ENCODE measurements at places on chromosomes 7 and 10. TPM values are rescaled to one million over a fixed set of nuclear protein-coding genes. Genes with fewer than 3 reads are reported as not detected.
A peak's percentile ranks its signal among the peaks of the same experiment; 100 is the strongest.

- DNase-seq = no peak
These were observed 88.6 kb upstream of the PFKP start for GRCh38 chr10:2978574-2979273.

DNA sequence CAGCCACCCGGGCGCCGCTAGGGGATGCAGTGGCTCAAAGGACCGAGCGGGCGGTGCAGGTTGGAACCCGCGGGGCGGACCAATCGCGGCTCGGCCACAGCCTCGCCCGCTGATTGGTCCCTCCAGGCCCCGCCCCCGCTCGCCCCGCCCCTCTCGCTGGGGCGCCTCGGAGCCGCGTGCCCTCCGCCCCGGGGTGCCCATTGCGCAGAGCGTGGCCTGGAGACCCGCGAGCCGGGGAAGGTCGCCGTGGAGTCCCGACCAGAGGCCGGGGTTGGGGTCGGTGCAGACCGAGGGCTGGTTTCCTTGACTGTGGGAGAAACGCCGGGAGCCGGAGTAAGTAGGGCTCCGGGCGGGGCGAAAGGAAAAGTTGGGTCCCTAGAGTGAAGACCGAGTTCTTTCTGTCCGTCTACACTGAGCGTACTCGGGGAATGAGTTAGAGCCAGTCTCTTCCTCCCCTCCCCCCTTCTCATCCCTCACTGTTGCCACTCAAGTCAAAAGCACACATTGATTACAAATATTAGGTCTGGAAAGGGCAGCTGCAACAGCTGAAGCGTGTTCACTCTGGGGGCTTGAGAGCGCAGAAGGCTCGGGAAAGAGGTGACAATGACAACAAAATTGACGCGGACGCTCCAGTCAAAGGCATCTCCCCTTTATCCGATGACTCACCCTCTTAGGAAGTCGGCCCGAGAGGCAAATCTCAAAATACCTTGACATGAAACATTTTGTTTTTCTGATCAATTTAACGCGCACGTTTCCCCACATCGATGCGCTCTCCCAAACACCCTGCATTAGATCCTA lies 843 bp upstream of the GATA3 start:
- peak; percentile 93 for DNase-seq

Gene CFAP58
- total RNA-seq = 0.92 TPM

Gene TMEM248
- 59.1 TPM for total RNA-seq

Gene FERD3L
- not detected for total RNA-seq

Gene PROSER2
- total RNA-seq = 7.3 TPM

Gene DYNC1I1
- total RNA-seq = 3.3 TPM

DNA sequence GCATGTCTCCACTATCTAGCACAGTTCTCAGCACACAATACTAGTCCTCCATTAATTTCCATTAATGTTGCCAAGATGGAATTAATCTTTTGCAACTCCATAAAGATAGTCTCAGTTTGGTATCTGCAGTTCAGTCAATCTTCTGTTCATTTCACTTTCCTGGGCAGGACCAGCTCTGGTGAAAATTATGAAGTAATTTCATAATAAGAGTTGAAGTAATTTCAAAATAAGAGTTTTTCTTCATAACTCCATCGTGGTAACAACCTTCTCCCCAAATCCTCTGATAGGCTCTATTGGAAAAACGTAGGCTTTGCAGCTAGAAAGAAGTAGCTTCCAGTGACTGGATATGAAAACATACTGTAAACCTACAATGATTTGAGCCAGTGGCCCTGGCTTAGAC lies 618.2 kb downstream of the TYW1 start:
- no peak for DNase-seq

DNA sequence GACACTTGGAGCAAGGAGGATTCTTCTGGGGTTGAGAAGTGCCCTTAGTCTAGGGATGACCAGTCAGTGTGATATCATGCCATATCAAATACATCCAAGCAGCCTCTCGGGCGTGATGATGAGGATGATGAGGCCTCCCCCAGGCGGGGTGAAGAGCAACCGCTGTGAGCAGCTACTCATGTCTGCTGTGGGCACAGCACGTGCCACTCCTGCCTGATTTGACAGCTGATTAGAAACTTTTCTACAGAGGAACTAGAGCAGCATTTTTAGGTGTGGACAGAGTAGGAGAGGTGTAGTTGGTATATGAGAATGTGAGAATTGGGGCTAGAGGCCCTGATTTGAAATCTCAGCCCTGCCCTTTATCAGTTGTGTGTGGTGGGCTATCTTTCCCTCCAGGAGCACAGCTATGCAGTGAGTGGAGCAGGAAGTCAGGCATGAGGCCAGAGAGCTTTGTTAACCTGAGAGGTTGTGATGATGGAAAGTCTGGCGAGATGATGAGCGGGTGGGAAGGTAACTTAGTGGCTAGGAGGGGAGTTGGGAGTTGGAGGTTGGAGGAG lies 49.6 kb upstream of the COBL start:
- DNase-seq = no peak

GRCh38 chr7:47414342-47415317 lies 167.3 kb downstream of the TNS3 start:
- no peak for DNase-seq

DNA sequence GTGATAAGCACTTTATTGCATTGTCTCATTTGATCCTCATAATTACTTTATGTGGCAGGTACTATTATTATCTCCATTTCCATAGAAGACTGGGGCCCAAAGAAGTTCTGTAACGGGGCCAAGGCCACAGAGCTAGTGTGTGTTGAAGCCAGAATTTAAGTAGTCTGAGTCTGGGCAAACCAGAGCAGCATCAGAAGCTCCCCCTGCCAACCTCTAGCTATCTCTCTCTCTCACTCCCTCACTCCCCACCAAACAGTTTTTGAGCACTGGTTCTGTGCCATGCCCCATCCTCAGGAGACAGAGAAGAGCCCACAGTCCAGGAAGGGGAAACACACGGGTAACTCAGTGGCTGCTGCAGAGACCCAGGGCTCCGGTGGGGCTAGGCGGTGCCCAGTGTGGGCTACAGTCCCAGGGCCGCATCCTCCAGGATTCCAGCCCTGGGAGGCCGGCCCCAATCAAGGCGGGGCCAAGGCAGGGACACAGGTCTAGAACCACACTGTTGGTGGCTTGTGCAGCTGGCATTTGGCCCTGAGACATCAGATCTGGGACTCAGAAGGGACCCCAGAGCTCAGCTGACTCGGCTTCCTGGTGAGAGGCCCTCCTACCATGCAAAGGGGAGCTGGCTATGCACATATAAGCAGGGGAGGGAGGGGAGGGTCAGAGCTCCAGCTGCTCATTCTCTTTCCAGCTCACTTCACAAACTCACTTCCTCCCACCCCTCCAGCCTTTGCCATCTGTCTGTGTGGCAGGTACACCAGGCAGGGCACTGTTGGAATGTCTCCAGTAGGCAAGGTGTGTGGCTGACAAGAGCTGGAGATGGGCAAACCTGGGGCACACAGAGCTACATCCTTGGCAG lies 34.4 kb downstream of the COL13A1 start:
- no peak for DNase-seq
